ENCODE measurements at places on chromosomes 5 and 9.

- DNase-seq = no peak
Measured at GRCh38 chr9:133784731-133785561, 46.8 kb upstream of the SARDH start.

DNA sequence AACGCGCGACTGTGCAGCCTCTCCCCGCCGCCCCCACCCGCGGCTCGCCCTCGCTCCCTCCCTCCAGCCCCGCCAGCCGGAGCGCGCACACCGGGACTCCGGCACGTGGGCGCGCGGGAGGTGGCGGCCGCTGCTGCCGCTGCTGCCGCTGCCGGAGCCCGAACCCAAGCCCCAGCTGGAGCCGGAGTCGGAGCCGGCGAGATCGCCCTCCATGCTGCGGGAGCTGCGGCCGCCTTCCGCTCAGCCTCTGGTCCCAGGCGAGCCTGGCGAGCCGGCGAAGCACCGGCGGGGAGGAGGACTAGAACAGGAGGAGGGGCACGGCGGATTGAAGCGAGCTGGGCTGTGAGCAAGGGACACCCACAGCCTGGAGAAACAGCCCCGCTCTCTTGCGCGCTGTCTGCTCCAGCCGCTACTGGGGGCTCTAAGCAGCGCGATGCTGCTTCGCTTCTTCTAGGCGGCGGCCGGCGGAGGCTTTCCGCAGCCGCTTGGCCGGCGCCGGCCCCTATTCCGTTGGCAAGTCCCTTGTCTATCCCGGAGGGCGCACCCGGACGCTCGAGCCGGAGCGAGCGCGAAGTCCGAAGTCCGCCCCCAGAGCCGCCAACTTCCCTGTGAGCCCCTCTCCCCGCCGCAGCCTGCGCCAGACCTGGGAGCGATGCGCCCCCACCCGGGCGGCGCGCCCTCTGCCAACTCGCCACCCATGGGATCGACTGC, 598.7 kb upstream of the SGCD start:
- peak; percentile 28 for DNase-seq

- peak; percentile 86 for DNase-seq
Measured at GRCh38 chr5:91283899-91284298, 99.2 kb downstream of the ARRDC3 start.

DNA sequence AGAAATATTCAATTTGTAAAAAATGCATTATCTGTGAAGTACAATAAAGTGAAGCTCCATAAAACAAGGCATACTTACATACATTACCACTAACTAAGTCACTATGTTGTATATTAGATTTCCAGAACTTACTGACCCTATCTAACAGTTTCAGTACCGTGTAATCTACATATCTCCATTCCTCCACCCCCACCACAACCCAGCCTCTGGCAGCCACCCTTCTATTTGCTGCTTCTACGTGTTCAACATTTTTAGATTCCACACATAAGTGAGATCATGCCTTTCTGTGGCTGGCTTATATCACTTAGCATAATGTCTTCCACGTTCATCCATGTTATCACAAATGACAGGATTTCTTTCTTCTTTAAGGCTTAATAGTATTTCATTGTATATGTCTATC, 15.1 kb upstream of the HSDL2 start:
- no peak for DNase-seq

- DNase-seq = no peak
Measured at GRCh38 chr5:94614156-94614805, 4.1 kb downstream of the KIAA0825 start.

DNA sequence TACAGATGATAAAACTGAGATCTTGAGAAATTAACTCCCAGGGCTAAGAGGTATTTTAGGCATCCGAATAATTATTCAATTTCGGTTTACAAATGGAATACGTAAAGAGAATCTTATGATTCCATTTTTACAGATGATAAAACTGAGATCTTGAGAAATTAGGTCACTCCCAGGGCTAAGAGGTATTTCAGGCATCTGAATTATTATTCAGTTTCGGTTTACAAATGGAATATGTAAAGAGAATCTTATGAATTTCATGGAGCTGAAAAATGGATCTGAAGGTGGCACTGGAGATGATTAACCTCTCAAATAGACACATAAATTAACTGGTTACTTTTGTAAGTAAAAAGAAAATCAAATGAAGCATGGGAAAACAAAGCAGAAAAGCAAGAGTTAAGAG, 44.2 kb downstream of the FGF1 start:
- DNase-seq = no peak

DNA sequence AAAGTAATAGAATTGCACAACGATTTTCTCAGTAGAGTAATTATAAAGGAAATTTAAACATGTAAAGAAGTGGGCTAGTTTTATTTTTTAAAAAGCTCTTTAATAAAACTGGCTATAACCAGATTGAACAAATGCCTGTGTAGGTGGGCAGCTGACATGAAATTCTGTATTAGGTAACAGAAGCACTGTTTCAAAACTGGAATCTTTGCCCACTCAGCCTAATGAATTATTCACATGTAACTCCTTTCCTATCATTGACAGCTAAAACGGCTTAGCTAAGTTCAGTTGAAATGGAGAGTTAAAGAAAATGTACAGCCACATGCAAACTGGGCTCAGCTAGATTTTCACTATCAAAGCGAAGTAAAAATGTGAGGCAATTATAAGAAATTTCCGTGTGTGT, 1300.1 kb upstream of the ACO1 start:
- no peak for DNase-seq

DNA sequence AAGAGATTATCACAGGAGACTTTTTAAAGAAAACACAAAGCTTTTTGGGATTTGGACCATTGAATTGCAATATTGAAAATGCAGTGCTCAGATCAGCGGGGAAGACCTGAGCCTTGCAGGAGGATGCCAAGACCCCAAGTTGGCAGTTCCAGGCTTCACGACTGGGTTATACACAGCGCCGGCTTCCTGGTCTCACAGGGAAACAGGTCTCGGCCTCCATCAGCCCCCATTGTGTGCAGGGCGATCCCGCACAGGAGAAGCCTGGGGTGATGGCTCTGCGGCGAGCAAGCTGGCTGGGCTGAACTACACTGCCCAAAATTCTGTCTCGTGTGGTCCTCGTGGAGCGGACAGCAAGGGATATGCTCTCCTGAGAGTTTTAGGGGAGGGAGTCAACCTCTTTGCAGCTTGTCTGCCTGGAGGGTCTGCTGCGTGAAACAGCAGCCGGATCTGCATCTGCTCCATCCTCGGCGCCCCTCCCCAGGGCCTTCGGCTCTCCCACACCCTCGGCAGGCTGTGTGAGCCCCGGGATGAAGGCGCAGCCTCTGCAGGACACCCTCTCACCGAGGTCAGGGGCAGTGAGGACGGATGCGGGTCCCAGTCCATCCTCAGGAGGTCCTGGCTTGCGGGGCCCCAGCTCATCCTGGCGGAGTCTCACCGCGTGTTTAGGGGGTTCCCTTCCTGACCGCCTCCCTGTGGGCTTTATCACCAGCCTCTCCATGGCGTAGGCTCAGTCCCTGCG, 60.6 kb downstream of the NSUN2 start:
- DNase-seq = no peak

- no peak for DNase-seq
Measured at GRCh38 chr9:78316166-78316892, 19.4 kb downstream of the PSAT1 start.

DNA sequence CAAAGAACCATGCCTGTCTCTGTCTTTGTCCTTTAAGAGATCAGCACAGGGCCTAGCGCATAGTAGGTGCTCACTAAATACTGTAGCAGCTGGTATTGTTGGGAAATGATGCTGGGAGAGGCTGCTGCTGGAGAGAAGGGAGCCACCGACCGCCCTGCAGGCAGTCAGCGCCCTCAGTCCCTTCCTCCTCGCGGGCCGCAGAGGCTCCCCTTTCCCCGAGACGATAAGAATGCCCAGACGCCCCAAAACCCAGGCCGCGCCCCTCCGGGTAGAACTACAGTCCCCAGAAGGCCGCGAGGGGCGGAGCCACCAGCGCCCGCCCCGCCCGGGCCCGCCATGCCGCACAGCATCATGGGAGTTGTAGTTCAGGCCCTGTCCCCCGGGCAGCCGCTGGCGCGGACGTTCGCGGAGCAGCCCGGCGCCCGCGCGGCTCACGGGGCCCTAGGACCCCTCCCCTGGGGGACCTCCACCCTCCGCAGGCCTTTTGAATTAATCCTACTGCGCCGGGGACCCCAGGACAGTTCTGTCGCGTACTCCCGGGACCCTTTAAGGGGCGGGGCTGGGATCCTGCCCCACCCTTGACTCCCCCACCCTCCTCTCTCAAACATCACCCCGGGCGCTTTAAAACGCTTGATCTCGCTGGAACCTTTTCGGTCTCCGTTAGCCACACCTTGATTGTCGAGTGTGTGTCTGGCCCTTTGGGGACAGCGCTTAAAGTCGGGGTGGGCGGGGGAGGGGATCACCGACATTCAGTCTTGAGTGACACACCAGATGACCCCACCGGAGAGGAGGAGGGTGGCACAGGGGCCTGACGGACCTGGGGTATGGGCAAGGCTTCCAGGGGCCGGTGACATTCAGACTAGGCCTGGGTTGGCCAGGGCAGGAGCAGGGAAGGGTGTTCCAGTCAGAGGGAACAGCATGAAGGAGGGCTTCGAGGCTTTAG, 24.8 kb upstream of the IER5L start:
- DNase-seq = peak; percentile 66

- no peak for DNase-seq
Measured at GRCh38 chr9:38746303-38746702, 26.4 kb upstream of the FAM240B start.

DNA sequence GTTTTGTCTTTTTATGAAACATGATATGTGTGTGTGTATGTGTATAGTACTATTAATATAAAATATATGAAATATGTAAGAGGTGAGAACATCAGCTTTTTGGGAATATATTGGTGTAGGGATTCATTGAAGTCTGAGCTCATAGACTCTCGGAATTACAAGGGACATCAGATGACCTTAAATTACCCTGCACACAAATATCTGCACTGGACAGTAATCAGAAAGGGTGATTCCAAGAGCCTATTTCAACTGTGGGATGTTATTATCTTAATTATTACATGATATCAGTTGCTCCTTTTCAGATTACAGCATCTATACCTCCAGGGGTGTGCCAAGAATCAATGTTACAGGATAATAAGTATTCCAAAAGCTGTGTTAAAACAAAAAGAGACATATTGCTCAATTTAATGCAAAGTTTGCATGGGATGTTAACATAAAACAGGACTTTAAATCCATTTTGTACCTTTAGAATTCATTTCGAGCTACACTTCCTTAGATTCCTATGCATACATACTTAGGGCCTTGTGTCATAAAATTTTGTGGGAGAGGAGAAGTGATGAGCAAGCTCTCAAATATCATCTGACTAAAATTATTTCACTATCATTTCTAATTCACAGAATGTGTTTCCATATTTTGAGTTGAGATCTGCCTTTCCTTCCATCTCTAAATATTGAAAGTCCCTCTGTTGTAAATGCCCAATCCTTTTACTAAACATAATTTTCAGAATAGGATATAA, 365.2 kb downstream of the BRINP1 start:
- peak; percentile 66 for DNase-seq

DNA sequence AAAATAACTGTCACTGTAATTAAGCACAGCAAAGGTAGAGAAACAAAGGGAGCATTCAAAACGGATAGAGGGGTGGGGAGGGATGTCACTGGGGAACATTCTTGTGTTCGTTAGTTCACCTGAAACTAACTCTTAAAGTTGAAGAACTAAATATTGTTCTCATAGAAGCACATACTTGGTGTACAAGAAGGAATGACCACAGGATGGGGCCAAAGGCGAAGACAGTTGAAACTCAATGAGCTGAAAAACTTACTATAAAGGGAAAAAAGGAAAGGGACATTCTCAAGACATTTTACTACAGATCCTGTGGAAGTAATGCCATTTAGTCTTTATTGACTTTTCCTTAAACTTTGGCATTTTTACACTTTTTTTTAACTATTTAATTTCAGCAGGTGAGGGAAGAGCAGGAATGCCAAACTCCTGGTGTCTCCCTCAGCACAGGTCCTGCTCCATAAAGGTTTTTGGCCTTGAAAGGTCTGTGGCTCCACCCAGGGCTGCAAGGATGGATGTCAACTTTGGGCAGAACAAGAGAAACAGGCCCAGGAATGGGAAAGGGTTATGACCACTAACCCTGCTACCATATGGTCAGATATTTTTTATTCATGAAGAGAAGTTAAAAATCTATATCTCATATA, 197.6 kb upstream of the RASA1 start:
- peak; percentile 75 for DNase-seq

- DNase-seq = peak; percentile 68
Measured at GRCh38 chr5:34789021-34789531, 49.9 kb upstream of the TTC23L start.

DNA sequence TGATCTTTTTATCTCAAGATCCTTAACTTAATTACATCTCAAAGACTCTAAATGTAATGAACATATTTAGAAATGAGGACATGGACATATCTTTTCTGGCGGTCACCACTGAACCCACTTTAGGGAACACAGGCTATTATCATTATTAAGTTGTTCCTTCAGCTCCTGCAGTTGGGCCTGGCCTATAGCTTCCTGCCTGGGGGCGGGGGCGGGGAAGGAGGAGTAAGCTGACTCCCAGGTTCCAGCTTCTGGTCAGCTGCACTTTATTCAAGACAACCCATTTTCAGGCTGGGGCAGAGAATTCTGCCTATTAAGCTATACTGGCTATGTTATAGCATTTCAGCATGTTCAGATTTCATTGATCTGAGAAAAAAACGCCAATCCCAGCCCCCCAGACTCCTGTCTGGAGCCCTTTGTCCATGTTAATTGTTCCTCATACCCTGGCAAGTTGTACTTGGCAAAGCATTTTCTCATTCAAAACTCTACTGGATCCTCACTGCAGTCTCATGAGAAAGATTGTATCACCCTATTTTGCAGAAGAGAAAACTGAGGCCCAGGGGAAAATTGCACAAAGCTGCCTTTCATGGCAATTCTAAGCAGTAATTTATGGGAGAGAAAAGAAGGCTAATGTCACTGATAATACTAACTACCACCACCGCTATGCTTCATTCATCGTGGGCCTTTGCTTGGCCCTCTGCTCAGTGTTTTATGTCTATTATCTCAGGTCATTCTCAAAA, 25.1 kb downstream of the COL15A1 start:
- DNase-seq = no peak

GRCh38 chr5:1751026-1751863, 48.4 kb downstream of the MRPL36 start:
- no peak for DNase-seq

DNA sequence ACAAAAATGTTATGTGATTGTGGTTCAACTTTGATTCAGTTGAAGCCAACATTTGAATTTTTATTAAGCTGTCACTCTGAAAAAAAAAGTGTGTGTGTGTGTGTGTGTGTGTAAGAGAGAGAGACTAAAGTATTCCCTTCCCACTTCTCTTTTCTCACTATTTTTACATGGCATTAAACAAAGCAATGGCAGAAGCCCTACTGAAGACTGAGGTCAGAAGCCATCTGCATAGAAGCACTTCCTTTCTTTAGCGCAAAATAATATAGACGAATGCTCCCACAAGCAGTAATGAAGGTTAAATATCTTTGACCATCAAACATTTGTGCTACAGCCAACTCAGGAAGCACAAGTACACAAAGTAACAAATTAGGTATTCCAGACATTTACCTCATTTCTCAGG, 540.5 kb downstream of the KCTD16 start:
- no peak for DNase-seq

DNA sequence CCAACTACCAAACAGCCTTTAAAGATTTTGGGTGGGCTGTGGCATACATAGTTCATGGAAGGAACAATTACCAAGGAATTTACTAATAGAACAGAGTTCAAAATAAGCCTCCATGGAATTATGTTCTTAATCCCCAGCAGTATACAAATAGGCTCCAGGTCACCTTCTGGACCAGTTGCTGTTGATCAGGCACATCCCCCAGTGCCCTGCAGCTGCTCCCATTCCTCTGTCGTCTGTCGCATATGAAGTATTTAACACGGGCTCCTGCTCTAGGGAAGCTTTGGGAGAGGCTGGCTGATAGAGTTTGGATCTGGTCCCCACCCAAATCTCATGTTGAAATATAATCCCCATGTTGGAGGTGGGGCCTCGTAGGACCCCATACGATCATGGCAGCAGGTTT, 17.8 kb downstream of the SHC3 start:
- no peak for DNase-seq
